Hematopoietic multipotent progenitor cell treated with erythropoietin and hydrocortisone succinate and interleukin-3 and kit ligand, for 6 days (in vitro differentiated cells): ENCODE measurements at places on chromosomes 6 and 20.

DNA sequence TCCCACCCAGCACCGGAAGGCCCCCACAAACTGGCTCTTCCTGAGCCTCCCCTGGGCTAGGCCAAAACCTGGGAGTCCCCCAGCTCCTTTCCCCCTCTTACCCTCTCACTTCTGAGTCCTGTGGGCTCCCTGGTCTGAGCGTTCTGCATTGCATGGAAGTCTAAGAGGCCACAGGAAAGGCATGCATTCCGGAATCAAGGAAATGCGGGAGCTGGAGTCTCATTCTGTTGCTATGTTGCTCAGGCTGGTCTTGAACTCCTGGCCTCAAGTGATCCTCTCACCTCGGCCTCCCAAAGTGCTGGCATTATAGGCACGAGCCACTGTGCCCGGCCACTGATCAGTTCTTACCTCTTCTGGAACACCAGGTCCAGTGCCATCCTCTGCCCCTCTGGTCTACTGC is 45.9 kb downstream of the UBE2V1 start:
- DNase-seq: no peak

- peak; percentile 46 for DNase-seq
These were observed 41.7 kb downstream of the RIOK1 start for GRCh38 chr6:7431313-7431673.

- no peak for DNase-seq
These were observed 210.8 kb downstream of the CDKAL1 start for GRCh38 chr6:20744911-20745557.

GRCh38 chr20:24638591-24639548 is 169.4 kb downstream of the SYNDIG1 start:
- no peak for DNase-seq

DNA sequence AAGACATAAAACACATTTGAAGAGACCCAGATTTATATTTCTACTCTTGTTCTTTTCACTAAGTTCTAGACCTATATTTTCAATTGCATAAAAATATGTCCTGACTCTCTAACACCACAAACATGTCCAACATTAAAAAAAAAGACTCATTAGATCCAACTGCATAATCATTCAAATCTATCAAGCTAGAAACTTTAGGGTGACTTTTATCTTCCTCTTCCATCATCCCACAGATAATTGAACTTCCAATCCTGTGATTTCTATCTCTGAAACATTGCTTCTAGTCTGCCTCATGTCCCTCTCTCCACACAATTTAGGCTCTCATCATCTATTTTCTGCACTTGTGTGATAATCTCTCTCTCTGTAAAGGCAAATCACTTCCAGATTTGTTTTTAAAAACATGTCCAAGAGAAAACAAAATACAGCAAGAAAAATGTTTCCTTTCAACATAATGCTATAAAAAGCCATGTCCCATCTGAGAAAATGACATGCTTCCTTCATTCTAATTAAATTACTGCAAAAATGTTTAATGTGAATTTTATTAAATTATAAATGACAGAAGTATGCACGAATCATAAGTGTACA is 615.9 kb downstream of the RNF144B start:
- DNase-seq: no peak

DNA sequence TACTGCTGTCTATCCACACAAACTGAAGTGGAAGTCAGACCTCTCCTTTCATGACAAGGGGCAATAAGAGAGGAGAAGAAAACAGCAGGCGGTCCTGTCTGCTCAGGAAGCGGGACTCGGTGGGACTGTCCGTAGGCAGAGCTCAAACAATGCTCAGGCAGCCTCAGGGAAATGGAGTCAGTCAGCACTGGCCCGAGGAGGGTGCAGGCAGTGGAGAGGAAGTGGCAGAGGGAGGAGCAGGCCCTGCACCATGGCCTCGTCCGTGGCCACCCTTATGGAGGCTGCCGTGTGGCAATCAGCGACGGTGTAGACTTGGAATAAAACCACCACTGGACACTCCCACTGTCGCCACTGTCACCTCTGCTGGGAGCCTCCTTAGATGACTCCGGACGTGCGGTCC is 19.6 kb downstream of the FOXC1 start:
- DNase-seq: no peak

DNA sequence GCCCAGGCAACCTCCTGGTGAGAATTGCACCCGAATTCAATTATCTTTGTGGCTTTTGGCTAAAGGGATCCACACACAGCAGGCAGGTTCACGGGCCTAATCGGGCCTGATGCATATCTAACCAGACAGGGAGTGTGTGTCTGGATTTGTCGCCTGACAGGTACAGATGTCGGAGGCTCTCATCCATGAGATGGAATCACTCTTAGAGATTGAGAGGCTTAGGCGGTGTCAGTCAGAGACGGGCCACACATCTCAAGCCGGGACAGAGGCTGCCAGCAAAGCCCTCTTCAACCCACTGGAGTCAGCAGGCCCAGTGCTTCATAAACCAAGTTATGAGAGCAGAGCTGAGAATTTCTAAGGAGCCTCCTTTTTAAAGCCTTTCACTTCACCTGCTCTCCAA is 247.0 kb downstream of the LRFN2 start:
- DNase-seq: no peak

GRCh38 chr6:85640821-85641220 is 1.9 kb downstream of the SYNCRIP start:
- peak; percentile 40 for DNase-seq

DNA sequence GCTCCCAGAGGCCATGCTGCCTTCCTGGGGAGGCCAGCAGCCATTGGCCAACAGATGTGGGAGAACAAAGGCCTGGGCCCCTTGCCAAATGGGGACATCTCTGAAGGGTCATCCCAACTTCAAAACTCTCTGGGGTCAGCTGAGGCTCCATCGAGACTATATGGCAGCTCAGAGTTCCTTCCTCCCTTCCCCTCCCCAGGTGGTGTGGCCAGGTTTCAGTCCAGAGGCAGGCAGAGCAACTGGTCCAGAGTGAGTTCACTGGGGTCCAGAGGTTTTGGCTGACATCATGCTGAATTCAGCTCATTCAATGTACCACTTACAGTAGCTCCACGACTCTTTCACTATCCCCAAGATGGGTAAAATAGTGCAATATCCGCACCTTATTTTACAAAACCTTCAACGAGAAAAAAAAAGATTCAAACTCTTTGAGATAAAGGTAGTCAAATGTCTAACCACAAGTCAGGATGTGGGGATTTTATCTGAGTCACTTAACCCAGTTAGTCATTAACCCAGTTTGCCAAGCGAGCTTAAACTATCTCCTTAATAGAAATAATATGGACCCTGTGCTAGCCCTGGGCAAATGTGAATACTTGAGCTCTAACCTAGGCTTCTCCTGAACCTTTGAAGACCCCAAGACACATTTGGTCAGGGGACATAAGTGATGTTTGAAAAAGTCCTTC is 108.4 kb upstream of the PLEKHG1 start:
- peak; percentile 5 for DNase-seq

GRCh38 chr20:63891061-63892002 is 3.6 kb upstream of the DNAJC5 start:
- DNase-seq: peak; percentile 30

GRCh38 chr6:161417717-161418462 is 144.0 kb upstream of the AGPAT4 start:
- no peak for DNase-seq

- DNase-seq: peak; percentile 96
These were observed 863 bp upstream of the HMGN4 start for GRCh38 chr6:26537160-26537845.

GRCh38 chr6:167543602-167544497 is 219.0 kb downstream of the TTLL2 start:
- no peak for DNase-seq

- DNase-seq: peak; percentile 3
These were observed 113.1 kb downstream of the C6orf58 start for GRCh38 chr6:127690092-127690491.

GRCh38 chr6:111664565-111665030 is 58.9 kb upstream of the TRAF3IP2 start:
- DNase-seq: no peak

GRCh38 chr20:371755-372542 is 8.6 kb upstream of the TRIB3 start:
- peak; percentile 71 for DNase-seq

DNA sequence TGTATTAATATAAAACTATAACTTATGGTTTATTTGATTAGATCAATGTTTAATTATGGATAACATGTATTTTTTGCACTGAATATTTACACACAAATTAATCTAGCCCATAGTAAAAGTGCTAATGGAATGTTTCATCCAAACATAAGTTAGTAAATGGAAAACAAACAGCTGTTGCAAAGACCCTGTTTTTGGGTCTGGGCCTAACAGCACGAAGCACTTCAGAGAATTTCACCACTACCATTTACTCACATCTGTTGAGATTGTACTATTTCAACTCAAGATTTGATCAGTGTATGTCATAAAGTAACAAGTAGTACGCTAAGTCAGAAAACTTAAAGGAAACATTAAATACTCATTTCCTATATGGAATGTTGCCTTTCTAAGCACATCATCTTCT is 359.6 kb downstream of the LAMA2 start:
- no peak for DNase-seq

- DNase-seq: peak; percentile 93
These were observed 32.9 kb downstream of the COX4I2 start for GRCh38 chr20:31670371-31671228.

GRCh38 chr6:137707590-137708360 is 159.3 kb upstream of the TNFAIP3 start:
- peak; percentile 91 for DNase-seq

GRCh38 chr6:23870496-23870895 is 255.5 kb upstream of the NRSN1 start:
- DNase-seq: no peak

GRCh38 chr6:169190144-169190584 is 63.5 kb downstream of the THBS2 start:
- no peak for DNase-seq

DNA sequence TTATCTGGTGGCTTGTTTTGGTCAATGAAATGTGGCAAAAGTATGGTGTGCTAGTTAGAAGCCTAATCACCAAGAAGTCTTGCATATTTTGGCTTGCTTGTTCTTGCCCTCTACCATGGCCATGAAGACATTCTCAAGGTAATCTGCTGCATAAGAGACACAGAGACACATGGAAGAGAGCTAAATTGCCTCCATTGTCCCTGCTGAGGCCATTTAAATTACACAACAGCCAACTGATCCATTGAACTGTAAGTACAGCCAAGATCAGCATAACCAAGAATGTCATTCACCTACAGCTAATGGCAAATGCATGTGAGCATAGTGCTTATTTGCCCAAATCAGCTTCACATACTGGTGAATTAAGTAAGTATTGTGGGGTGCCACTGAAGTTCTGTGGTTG is 603.8 kb downstream of the FRK start:
- DNase-seq: no peak

DNA sequence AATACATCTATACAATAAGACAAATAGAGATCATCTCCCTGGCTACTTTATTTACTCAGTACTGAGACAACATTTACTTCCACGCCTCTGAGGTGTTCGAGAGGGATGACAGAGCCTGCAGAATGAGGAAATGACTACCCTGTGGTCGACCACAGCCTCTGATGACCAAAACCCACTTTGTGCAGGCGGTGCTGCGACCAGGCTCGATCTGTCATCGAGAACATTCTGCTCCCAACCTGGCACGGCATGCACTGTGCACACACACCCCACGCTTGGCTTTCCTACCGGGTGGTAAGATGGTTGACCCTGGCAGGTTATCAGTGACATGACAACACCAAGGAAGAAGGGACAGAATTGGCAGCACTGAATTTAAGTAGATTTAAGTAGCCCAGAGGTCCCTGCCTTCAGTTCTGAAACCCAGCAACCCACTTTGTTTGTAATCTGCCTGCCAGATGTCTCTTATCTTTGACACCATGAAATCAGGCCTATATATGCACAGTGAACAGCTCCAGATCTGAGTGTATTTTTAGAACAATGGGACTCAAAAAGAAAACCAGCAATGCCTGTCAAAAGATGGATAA is 42.6 kb downstream of the TTI1 start:
- peak; percentile 76 for DNase-seq

GRCh38 chr20:16877053-16877554 is 128.9 kb downstream of the OTOR start:
- DNase-seq: no peak

DNA sequence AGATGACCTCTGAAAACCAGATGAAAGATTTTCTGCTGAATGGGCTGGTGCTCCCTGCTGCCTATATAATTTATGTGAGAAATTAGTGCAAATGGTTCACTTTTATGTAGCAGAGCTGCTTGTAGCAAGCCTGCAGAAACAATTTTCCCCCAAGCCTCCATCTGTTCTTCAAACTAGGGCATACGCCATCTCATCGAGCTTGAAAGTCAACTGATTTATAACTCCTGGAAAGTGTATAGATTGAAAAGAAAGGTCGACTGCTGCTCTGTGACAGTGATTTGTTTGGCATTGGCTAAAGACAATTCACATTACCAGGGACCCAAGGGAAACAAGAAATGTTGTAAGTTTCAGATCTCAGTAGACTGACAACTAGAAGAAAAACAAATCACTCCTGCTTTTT is 93.3 kb downstream of the PACRG start:
- DNase-seq: no peak

DNA sequence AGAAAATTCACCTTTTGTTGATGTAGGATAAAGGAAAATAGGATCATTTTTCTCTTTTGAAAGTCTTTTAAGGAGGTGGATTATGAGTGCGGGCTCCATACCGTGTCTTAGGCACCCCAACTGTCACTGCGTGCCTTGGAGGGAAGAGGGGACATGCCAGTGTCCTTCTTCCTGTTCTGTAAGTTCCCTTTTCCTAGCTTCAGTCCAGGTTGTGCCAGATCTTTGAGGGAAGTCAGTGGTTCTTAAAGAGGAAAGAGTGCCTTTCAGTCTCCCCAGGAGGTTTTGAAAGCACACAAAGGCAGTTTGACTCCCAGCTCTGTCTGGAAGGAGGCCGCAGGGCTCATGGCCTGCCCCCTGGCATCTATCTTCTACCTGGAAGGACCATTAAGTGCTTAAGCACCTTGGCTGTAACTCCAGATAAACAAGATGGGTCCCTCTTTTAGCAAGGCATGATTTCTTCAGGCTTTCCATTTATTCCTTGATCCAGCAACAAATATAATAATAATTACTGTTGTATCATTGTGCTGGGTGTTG is 13.0 kb downstream of the EFCAB8 start:
- no peak for DNase-seq

GRCh38 chr6:154403788-154404187 is 47.2 kb upstream of the IPCEF1 start:
- peak; percentile 84 for DNase-seq

DNA sequence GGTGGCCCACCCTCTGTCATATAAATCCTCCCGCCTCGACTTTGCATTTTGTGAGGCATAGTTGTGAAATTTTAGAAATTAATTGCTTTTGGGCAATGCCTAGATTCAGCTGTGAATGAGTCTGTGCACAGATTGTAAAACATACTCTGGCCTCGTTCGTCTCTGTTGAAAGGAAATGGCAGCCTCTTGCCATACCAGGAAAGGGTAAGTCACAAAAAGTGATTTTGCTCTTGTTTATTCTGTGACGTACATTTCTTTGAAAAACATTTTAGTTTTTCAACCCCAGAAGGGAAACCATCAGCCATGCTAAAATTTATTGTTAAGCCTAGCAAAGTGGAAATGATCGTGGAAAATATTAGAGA is 15.3 kb upstream of the EXOC2 start:
- DNase-seq: no peak

DNA sequence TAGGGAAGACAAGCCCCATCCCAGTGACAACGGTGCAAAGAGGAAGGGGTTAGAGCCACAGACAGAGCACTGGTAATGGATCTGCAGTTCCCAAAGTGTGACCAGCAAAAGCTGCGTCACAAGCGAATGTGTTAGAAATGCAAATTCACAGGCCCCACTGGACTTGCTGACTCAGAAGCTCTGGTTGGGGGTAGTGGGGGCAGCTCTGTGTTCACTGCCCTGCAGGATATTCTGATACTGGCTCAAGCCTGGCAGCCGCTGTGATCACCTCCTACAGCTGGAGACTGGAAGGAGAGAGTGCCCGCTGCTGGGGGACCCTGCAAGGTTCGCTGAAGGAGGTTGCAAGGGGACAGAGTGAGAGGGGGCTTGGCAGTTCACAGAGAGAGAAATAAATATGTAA is 179.7 kb upstream of the CDH4 start:
- no peak for DNase-seq
